ENCODE measurements at places on chromosomes 7 and 10. TPM values are rescaled to one million over a fixed set of nuclear protein-coding genes. Genes with fewer than 3 reads are reported as not detected.

Gene PARD3
- total RNA-seq: 50.0 TPM

Gene ATRNL1
- 1.7 TPM for total RNA-seq

Gene MKX
- 33.7 TPM for total RNA-seq

Gene SPDYE2
- not detected for total RNA-seq

Gene ZSCAN25
- 3.8 TPM for total RNA-seq

Gene NKX2-3
- not detected for total RNA-seq

Gene MTG1
- 33.6 TPM for total RNA-seq

Gene MSMB
- total RNA-seq: not detected

Gene GPR141
- not detected for total RNA-seq

Gene ZNF680
- total RNA-seq: 5.5 TPM

Gene GPNMB
- 65.4 TPM for total RNA-seq

Gene KCP
- not detected for total RNA-seq

Gene CTAGE6
- not detected for total RNA-seq

Gene SLC18A2
- not detected for total RNA-seq

Gene TIMM23
- 178 TPM for total RNA-seq

Gene PPP3CB
- total RNA-seq: 5.9 TPM

Gene TMEM72
- total RNA-seq: not detected

Gene EN2
- 1.6 TPM for total RNA-seq

Gene AFAP1L2
- 3.8 TPM for total RNA-seq

Gene SFTPA2
- not detected for total RNA-seq

Gene CPA1
- not detected for total RNA-seq

Gene CXCL12
- total RNA-seq: 16.5 TPM

Gene OR2A1
- not detected for total RNA-seq

Gene CRTAC1
- total RNA-seq: not detected

Gene RAMP3
- total RNA-seq: not detected

Gene SSC4D
- not detected for total RNA-seq

Gene C10orf67
- not detected for total RNA-seq

Gene AKR1D1
- not detected for total RNA-seq

Gene GRID2IP
- total RNA-seq: not detected

Gene NAT16
- total RNA-seq: not detected

Gene LIPF
- not detected for total RNA-seq

Gene NME8
- not detected for total RNA-seq

Gene TMEM236
- not detected for total RNA-seq

Gene DHTKD1
- 6.5 TPM for total RNA-seq

Gene FOXI2
- not detected for total RNA-seq

Gene NUPR2
- total RNA-seq: not detected

Gene HOXA1
- 0.27 TPM for total RNA-seq

Gene ANKRD2
- not detected for total RNA-seq

All from MG63 (cell line).